ENCODE measurements at places on chromosomes 7 and 10.

DNA sequence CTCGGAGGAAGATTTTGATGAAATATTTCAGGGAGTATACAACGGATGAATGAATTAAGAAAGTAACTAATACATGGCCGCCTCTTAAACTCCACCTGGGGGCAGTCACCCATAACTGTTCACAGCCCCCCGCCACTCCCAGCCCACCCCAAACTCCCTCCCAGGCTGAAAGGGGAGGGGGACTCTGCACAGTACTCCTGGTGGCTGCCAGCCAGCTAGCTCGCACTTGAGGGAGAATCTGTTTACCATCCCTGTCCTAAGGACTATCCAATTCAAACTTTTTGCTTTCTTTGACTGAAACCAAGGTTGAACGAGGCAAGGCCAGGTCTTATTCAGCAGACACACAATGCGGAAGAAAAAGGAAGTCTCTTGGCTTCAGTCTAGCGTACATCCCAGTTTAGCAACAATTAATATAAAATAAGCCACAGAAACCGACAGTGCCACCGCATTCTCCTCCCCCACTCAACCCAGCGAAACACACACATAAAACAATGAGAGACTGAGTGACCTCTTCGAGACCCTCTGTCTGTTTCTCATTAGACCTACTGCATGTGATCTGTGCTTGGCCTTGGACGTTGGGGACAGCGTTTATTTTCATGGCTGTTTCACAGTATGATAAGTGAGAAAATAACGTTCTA, 219.5 kb downstream of the GLI3 start:
- DNase-seq, result no peak

GRCh38 chr7:158996214-158997109, 140.1 kb downstream of the DYNC2I1 start:
- no peak for DNase-seq

DNA sequence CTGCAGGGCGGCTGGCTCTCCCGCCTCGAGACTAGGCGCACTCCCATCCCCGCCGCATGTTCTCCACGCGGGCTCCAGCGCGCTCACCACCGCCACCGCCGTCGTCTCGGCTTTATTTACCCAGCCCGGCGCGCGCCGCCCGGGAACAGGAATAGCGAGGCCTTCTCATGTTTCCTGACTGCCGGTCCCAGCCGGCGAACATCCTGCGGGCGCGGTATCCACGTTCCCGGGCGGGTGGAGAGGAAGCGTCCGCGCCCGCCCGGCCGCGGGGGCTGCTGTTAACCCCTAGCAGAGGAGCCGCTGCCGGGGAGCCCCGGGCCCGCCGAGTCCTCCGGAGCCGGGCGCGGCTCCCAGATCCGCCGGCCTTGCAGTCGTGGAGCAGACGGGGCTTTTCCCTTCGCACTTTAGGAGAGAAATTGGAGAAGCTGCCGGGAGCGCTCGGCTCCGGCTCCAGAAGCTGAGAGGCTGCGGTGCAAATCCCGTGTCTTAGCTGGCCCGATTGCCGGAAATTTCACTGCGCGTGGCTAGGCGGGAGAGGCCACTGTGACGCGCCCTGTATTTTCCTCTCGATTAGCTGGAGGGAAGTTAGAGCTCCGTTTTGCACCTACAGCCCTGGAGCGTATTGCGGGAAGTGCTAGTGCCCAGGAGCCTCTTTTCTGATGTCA, at the start of gene MKX:
Gene MKX (minus strand): TSS at position 88 of the 665 bp plus-strand sequence. CDS start 2,404 bp downstream, outside the sequence.
- DNase-seq, result no peak

DNA sequence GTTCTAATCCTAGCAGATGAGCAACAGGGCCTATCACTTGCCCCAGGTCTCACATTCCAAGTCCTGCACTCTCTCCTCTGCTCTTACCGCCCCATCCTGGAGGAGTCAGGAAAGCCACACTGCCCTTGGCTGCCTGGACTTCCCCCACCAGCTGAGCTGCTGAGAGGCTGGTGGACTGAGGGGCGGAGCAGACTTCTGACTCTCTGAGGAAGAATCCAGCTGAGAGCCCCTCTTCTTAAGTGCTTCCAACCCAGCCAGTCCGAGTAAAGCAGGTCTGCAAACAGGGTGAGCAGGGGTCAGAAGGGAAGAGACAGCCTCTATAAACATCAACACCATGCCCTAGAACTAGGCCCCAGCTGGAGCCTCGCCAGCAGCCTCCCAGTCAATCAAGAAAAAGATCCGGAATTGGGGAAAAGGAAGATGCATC, 92.4 kb upstream of the TMEM72 start:
- DNase-seq, result no peak

DNA sequence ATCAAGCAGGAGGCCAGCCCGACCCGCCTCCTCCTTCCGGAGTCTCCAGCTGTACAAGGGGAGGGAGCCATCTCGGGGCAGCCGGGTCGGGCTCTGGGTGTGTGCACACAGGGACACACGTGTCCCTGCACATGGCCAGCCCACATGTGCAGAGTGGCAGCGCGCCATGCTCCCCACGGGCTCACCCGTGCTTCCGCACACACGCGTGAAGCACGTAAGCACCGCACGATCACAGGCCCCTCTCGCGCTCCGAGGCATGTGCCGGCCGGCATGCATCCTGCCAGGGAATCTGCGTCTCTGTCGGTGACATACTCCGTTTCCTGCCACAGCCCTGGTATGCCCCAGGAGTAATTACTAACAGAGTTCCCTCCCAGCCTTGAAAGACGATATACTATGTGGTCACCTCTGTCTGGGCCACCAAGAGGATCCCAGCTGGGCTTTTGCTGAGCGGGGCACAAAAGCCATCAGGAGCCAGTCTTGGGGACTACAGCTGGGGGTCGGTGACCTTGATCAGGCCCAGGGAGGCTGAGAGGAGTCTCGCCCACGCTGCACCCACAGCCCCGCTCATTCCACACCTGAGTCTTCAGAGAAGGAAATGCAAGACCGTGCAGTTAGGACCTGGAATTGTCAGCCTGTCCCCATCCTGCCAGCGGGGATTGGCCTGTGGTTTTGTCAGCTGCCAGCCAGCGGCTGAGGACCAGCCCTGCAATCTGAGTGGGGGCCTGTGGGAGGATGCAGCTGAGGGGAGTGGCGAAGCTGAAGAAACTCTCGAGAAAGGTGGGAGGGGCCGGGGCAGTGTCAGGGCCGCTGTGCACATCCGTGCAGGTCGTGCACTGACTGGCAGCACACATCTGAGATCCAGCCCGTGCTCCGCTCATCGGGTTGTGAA, 11.0 kb upstream of the LFNG start:
- peak; percentile 80 for DNase-seq

DNA sequence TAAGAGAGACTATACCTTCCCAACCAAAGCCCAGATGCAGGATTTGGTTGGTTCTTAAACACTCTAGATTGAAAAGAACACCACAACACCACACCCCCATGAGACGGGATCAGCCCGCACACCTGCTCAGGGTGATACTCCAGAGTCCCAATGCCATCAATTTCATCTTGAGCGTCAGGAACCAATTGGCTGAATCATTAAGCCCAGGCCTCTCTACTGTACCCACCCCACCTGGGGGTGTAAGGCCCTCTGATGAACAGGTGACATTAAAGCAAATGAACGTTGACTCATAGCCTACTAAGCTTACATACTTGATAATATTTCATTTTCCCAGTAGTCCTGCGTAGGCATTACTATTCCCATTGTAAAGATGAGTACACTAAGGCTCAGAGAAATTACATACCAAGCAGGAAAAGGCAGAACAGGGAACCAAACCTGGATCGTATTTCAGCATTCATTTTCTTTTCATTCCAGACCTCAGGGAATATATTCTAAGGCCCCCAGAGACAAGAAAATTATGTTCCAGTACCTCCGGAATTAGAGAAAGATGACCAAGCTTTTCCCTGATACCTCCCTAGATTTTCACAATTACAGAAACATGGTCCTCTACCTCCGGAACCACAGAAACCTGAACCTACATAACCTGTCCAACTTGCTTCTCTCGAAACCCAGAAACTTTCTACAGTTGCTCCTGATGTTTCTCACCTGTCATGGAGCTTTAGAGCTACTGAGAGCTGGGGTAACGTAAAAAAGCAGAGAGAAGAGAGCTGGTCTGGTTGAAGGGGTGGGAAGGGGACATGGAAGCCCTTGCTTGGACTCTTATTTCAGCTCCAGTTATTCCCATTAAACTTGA, 43.1 kb upstream of the KDM7A start:
- no peak for DNase-seq

DNA sequence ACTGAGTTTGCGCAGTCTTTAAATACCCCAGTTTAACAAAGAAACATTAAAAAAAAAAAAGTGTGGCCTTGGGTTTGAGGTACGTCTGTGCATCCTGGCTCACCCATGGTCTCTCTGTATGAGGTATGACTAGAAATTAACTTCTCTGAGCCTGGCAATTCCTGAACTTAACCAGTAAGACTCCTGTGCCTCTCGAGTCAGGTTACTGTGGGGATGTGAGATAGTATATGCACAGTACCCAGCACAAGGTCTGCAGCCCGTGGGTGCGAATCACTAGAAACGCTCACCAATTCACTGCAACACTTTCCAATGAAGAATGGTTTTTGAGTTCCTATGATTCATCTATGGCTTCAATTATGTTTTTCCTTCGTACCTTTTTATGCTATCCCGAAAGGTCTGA, 149.9 kb downstream of the SFMBT2 start:
- DNase-seq, result no peak

DNA sequence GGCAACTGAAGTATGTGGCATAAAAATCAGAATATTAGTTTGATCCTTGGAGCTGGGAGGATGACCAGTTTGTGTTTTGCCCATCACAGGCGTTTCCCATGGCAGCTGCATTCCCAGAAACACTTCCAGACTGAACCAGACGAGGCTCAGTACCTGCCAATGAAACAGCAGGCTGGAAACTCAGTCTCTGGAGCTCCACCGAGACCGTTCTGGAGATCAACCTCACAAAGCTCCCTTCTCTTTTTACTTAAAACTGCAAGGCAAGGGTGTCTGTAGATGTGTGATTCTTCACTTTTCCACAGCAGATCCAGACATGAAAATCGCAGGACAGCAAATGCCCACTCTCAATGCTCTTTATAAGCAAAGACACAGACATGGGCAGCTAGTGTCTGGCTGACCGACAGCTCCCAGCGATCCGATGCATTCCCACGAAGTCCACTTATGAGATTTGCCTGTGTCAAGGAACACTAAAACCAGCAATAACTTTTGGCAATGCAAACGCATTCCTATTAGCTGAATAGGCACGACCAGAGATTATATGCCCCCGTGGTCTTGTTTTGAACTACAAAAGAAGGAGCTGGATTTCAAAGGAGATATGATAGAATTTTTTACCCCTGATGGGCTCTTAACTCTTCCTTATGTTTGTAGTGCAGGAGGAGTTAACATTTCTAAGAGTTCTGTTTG, 72.6 kb downstream of the ADAM12 start:
- DNase-seq, result no peak
